Endothelial cell of umbilical vein (primary cell): ENCODE measurements at places on chromosomes 2 and 18.
A peak's percentile ranks its signal among the peaks of the same experiment; 100 is the strongest.

DNA sequence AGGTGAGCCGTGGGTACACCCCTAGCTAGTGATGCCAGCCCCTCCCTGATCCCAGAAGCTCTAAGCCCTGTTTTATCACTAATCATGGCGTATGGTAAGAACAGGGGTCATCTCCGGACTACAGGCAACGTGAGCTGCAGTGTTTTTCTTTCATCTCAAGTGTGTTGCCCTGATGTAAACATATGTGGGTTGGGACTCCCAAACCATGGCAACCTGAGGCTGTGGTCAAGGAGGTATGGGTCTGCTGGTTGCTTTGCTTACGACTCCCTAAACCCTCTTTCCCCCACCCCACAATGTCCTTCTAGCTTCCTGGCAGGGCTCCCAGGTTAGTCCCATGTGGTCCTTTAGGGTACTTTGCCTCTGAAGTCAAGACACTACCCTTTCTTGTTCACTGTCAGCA, 53.6 kb upstream of the AFF3 start:
- peaks cover 44% of the 10 kb centered on the region for H3K4me1 ChIP-seq
- H3K36me3 ChIP-seq = no peaks in the 10 kb centered on the region
- H3K27ac ChIP-seq = no peak overlapping the region
- no peaks in the 10 kb centered on the region for H3K27me3 ChIP-seq
- H3K4me3 ChIP-seq = no peak overlapping the region

GRCh38 chr2:129747500-129748125, 231.9 kb upstream of the RAB6C start:
- H3K27me3 ChIP-seq = no peaks in the 10 kb centered on the region
- H3K4me1 ChIP-seq = no peaks in the 10 kb centered on the region
- no peak for DNase-seq

- H3K4me1 ChIP-seq = peaks cover 10% of the 10 kb centered on the region
- no peaks in the 10 kb centered on the region for H3K27me3 ChIP-seq
- DNase-seq = no peak
- H3K36me3 ChIP-seq = no peaks in the 10 kb centered on the region
- no peak overlapping the region for H3K4me3 ChIP-seq
Observed at GRCh38 chr2:30266051-30266621, 34.8 kb downstream of the LBH start.

GRCh38 chr18:75691483-75691882, 264.0 kb upstream of the SMIM21 start:
- DNase-seq = no peak
- no peaks in the 10 kb centered on the region for H3K36me3 ChIP-seq
- no peaks in the 10 kb centered on the region for H3K4me1 ChIP-seq

DNA sequence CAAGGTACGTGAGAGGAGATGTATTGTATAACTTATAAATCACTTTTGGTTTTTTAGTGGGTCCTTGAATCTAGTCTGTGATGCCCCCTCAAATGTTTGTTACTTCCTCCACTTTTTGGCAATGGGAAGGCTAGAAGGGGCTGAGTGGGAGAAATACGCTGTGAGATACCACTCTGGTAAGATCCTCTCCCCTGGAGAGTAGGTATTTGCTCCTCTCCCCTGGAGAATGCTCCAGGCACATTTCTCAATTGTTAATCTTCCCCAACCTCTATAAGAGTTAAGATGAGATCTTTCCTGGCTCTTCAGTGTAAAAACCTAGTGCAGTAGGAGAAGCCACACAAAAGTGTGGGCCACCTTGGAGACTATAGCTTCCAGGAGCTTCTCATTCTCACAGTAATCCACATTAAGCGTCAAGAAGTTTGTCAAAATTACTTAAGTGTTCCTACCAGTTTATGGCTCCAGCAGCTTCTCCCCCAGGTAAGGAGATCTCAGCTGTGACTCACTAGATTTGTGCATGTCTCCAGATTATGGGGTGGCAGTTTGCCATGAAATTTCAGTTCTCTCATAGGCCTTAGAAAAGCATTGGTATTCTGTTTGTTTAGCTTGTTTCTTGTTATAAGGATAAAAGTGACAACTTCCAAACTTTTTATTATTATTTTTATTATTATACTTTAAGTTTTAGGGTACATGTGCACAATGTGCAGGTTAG, 182.6 kb downstream of the FSIP2 start:
- H3K36me3 ChIP-seq = no peaks in the 10 kb centered on the region
- H3K27me3 ChIP-seq = no peaks in the 10 kb centered on the region
- no peak for DNase-seq
- H3K4me3 ChIP-seq = no peak overlapping the region

GRCh38 chr2:180670302-180671003, 310.0 kb upstream of the UBE2E3 start:
- DNase-seq = no peak
- H3K36me3 ChIP-seq = no peaks in the 10 kb centered on the region
- no peak overlapping the region for H3K4me3 ChIP-seq
- no peak overlapping the region for H3K27ac ChIP-seq

- H3K27ac ChIP-seq = peak within 1 kb of the TSS; percentile 16
- peak within 1 kb of the TSS; percentile 63 for H3K4me3 ChIP-seq
- H3K36me3 ChIP-seq = no peaks in the 10 kb centered on the region
- peak; percentile 73 for DNase-seq
- H3K27me3 ChIP-seq = no peaks in the 10 kb centered on the region
Observed at GRCh38 chr2:102141970-102142828, at the start of gene IL1R1. Gene IL1R1 (plus strand): TSS chr2:102142746. CDS start chr2:102157725, 14,979 bp downstream.

DNA sequence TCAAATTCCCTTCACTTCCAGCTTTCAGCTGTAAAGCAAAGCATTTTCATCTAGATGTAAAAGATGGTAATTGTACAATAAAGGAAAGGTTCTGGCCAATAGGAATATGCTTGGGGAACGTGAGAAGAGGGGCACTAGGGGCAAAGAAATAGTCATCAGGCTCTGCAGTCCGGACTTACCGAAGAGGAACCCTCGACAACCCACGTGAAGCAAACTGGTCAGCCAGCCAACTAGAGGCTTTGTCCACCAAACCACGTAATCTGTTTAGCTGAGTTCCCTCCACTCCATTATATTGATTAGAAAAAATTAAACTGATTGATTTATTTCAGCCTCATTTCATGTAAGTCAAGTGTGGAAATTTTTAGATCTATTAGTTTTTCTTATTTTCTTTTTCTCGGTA, 300.4 kb upstream of the FANCL start:
- H3K27me3 ChIP-seq = peaks cover 9% of the 10 kb centered on the region
- H3K4me3 ChIP-seq = no peak overlapping the region
- no peaks in the 10 kb centered on the region for H3K36me3 ChIP-seq

GRCh38 chr2:150126143-150126740, 361.2 kb downstream of the RND3 start:
- H3K4me1 ChIP-seq = peaks cover 25% of the 10 kb centered on the region
- H3K4me3 ChIP-seq = no peak overlapping the region
- H3K27me3 ChIP-seq = no peaks in the 10 kb centered on the region
- DNase-seq = no peak
- no peaks in the 10 kb centered on the region for H3K36me3 ChIP-seq

GRCh38 chr2:177665948-177666347, 273.4 kb downstream of the AGPS start:
- peaks cover 3% of the 10 kb centered on the region for H3K27me3 ChIP-seq
- no peaks in the 10 kb centered on the region for H3K36me3 ChIP-seq
- no peak overlapping the region for H3K4me3 ChIP-seq
- H3K27ac ChIP-seq = no peak overlapping the region
- H3K4me1 ChIP-seq = no peaks in the 10 kb centered on the region

- DNase-seq = peak; percentile 55
- no peak overlapping the region for H3K4me3 ChIP-seq
- H3K27me3 ChIP-seq = no peaks in the 10 kb centered on the region
- H3K4me1 ChIP-seq = peaks cover 23% of the 10 kb centered on the region
Observed at GRCh38 chr18:12628706-12629702, 28.9 kb downstream of the SPIRE1 start.

GRCh38 chr2:7648221-7648795, 731.1 kb downstream of the RNF144A start:
- no peak overlapping the region for H3K27ac ChIP-seq
- no peak overlapping the region for H3K4me3 ChIP-seq
- no peaks in the 10 kb centered on the region for H3K27me3 ChIP-seq
- no peak for DNase-seq
- no peaks in the 10 kb centered on the region for H3K36me3 ChIP-seq

GRCh38 chr18:36786686-36787085, 42.1 kb downstream of the TPGS2 start:
- DNase-seq = peak; percentile 6
- H3K36me3 ChIP-seq = peaks cover 8% of the 10 kb centered on the region
- H3K4me3 ChIP-seq = no peak overlapping the region
- no peaks in the 10 kb centered on the region for H3K27me3 ChIP-seq
- H3K27ac ChIP-seq = no peak overlapping the region
- no peaks in the 10 kb centered on the region for H3K4me1 ChIP-seq

DNA sequence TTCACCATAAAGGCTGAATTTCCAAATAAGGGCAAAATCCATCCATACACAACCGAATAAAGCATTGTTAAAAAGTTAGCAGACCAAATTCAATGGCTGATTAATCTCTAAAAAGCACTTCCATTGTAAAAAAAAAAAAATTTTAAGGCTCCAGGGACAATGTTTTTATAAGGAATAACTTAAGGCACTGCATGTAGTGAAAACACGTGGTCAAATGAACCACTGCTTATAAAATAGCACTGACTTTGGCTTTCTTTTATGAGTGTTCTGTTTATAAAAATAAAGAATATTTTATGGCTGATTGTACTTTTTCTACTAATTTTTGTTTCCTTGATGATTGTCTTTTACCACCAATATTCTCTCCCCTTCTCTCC, 409.3 kb upstream of the KCNH7 start:
- no peaks in the 10 kb centered on the region for H3K4me1 ChIP-seq
- no peak overlapping the region for H3K27ac ChIP-seq
- no peaks in the 10 kb centered on the region for H3K27me3 ChIP-seq
- no peak for DNase-seq

- DNase-seq = no peak
- H3K27me3 ChIP-seq = no peaks in the 10 kb centered on the region
- H3K27ac ChIP-seq = no peak overlapping the region
- H3K36me3 ChIP-seq = no peaks in the 10 kb centered on the region
Observed at GRCh38 chr2:204449977-204450376, 95.3 kb upstream of the PARD3B start.

- H3K27ac ChIP-seq = no peak overlapping the region
- no peaks in the 10 kb centered on the region for H3K27me3 ChIP-seq
- H3K4me1 ChIP-seq = no peaks in the 10 kb centered on the region
- DNase-seq = no peak
Observed at GRCh38 chr2:29806461-29806860, 114.9 kb downstream of the ALK start.

DNA sequence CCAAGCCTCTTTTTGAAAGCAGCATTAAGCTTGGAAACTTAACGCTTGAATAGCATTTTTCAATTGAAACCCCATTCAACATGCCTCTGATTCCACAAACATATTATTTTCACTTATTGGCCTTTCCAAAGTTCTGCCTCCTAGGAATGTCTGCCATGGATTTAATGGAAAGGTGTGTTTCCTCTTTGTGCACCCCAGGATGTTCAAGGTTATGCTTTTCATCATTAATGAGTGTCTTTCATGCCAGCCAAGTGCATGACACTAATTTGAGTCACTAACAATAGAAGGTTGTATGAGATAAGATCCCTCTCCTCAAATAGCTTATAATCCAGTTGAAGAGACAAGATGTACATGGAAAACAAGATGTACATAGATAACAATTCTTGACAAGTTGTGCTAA, 84.7 kb downstream of the ALPK2 start:
- DNase-seq = no peak
- H3K4me3 ChIP-seq = no peak overlapping the region
- H3K4me1 ChIP-seq = peaks cover 3% of the 10 kb centered on the region
- peaks cover 4% of the 10 kb centered on the region for H3K27me3 ChIP-seq
- H3K36me3 ChIP-seq = no peaks in the 10 kb centered on the region
- H3K27ac ChIP-seq = no peak overlapping the region

- no peak for DNase-seq
- H3K36me3 ChIP-seq = no peaks in the 10 kb centered on the region
- no peaks in the 10 kb centered on the region for H3K27me3 ChIP-seq
- no peak overlapping the region for H3K27ac ChIP-seq
Observed at GRCh38 chr2:21866316-21866715, 742.5 kb downstream of the TDRD15 start.

DNA sequence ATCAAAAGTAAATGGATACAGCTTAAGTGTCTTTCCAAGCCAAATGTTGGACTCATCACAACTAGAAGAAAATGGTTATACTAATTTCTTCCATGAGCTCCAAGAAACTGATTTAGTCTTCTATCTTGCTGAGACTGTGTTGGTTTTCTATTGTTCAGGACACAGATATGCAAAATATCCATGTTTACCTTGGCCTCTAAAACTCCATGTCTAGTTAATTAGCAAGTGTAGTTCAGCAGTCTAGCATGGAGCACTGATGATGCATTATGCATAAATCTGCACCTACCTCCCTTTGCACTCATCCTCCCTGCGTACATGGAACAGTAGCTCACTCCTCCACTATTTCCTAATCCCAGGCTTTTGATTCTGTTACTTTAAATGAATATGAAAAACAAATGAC, 731.4 kb upstream of the CHAC2 start:
- DNase-seq = no peak
- no peaks in the 10 kb centered on the region for H3K36me3 ChIP-seq
- H3K27ac ChIP-seq = no peak overlapping the region
- H3K27me3 ChIP-seq = no peaks in the 10 kb centered on the region

DNA sequence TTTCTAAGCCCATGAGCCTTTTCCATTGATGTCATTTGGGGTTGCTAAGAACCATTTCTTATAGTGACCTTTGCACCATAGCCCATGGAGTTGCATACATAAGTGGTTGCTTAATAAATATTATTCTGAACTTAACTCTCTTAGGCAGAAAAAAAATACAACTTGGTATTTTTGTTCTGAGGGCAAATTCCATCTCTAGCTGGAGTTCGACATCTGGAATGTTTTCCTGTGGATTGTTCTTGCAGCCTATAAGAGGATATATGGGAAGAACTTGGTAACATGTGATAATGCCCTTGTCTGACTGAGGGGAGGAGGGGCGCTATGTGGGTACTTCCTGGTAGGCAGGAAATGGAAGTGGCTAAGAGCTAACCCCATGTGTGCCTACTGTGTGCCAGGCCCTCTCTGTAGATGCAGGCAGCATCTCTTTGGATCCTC, 20.7 kb downstream of the IGFBP2 start:
- DNase-seq = peak; percentile 72
- H3K4me1 ChIP-seq = peaks cover 17% of the 10 kb centered on the region
- H3K27ac ChIP-seq = no peak overlapping the region
- no peak overlapping the region for H3K4me3 ChIP-seq
- no peaks in the 10 kb centered on the region for H3K36me3 ChIP-seq

- H3K27me3 ChIP-seq = no peaks in the 10 kb centered on the region
- DNase-seq = peak; percentile 71
- H3K4me3 ChIP-seq = no peak overlapping the region
- peaks cover 9% of the 10 kb centered on the region for H3K4me1 ChIP-seq
Observed at GRCh38 chr2:3447789-3448317, 68.4 kb downstream of the TRAPPC12 start.

GRCh38 chr2:154623819-154624218, 74.7 kb upstream of the KCNJ3 start:
- no peak overlapping the region for H3K27ac ChIP-seq
- H3K27me3 ChIP-seq = no peaks in the 10 kb centered on the region
- H3K36me3 ChIP-seq = no peaks in the 10 kb centered on the region
- DNase-seq = peak; percentile 45
- no peaks in the 10 kb centered on the region for H3K4me1 ChIP-seq

- H3K4me3 ChIP-seq = no peak overlapping the region
- H3K4me1 ChIP-seq = peaks cover 24% of the 10 kb centered on the region
- no peaks in the 10 kb centered on the region for H3K27me3 ChIP-seq
- no peak for DNase-seq
Observed at GRCh38 chr2:237708065-237708398, 80.6 kb downstream of the LRRFIP1 start.
